ENCODE measurements at places on chromosomes 3 and 15.
A peak's percentile ranks its signal among the peaks of the same experiment; 100 is the strongest.

- no peak for DNase-seq
Measured at GRCh38 chr3:50655009-50655830, 19.5 kb upstream of the DOCK3 start.

DNA sequence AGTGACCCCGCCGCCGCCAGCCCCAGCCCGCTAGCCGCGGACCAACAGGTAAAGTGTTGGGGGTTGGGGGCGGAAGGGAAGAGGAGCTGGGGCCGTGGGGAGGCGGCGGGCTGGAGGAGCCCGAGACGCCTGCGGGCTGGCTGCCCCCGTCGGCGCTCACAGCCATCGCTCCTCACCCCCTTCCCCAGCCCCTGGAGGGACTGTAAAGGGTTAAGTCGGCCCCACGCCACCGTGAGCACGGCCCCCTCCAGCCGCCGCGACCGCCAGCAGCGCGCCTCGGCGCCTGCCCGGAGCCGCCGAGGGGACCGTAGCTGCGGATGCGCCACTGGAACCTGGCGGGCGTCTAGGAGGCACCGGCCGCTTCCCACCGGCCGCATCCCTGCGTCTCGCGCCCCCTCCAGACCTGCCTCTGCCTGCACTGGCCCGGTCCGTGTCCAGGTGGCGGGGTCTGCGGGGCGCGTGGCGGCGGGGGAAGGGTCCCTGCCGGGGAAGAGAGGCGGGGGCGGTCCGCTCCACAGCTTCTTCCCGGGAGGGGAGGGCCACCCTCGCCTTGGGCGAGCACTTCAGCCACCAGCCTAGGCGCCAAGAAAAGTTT, 522 bp downstream of the MED12L start:
- DNase-seq, result peak; percentile 61

- no peak for DNase-seq
Measured at GRCh38 chr3:123475786-123476185, 26.9 kb upstream of the ADCY5 start.

DNA sequence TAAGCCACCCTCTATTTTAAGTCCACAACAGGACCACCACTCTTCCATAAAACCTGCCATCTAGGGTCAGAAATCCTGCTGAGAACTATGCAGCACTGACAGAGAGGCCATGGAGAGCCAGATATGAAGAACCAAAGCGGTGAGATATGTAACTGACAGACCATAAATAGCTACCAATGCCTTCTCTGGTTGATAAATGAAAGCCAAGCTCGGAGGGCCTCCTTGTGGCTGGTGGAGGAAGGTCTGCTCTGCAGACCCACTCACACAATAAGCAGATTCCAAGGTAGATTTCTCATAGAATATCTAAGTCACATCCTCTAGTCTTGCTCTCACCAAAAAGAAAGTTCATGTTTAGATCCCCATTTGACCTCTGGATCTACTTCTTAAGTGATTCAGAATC, 38.9 kb downstream of the RYK start:
- peak; percentile 54 for DNase-seq

DNA sequence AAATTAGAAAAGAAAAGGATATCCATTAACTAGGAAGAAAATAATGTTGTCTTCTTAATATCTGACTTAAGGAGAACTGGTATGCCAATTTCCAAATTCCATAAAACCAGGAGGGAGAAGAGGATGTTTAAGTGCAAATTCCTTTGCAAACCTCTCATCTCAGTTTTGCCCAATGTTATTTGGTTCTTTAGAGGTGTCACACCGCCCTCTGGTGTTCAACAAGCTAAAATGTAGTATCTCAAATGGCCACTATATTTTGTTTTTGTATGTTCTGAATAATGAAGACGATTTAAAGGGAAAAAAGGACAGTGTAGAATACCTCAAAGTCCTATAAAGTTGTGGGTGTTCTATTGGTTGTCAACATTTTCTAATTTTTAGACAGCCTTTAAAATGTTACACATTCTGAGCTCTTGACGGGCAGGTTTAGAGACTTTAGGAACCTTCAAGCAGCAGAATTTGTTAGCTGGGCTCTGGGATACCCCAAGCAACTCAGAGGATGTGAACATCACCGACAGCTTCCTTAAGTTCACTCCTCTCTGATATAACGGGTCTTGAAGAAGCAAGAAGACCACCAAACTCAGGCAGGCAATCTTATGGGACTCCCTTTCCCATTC, 458.3 kb downstream of the MFSD1 start:
- DNase-seq, result no peak

DNA sequence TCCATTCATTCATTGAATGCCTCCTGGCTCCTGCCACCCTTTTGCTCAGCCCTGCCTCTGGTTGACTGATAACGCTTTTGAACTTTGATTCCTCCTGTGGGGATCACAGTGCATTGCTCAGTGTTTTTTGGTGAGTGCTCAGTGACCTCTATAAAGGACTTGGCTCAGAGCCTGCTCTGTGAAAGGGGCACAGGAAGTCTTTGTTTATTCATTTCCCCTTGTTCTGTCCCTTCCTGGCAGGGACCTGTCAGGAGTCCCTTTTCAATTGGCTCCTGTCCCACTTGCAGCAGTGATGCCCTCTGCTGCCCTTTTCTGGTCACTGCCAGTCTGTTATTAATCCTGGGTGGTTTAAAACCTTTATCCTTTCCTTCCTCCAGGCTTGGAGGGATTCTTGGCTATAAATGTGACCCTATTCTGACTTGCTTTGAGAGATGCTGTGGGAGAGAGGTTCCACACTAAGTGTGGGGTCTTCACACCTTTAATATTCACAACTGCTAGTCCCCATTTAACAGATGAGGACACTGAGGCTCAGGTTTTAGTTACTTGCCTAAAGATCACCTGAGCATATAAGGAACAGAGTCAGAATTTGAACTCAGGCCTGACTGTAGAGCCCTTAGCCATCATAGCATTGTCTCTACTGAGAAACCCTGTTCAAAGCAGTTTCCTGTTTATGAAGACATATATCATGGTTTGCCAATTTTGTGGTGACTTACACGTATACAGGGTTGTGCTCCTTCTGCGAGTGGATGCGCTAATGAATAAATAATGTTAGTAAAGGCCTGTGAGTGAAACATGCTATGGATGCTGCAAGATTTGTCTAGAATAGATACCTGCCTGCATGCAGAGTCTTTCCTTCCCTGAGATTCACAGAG, 23.2 kb upstream of the TATDN2 start:
- DNase-seq, result peak; percentile 66

- DNase-seq, result no peak
Measured at GRCh38 chr3:18302517-18302916, 122.6 kb downstream of the SATB1 start.

- no peak for DNase-seq
Measured at GRCh38 chr15:69782809-69783208, 314.9 kb downstream of the TLE3 start.

GRCh38 chr3:4744405-4745234, 234.6 kb upstream of the BHLHE40 start:
- DNase-seq, result no peak

DNA sequence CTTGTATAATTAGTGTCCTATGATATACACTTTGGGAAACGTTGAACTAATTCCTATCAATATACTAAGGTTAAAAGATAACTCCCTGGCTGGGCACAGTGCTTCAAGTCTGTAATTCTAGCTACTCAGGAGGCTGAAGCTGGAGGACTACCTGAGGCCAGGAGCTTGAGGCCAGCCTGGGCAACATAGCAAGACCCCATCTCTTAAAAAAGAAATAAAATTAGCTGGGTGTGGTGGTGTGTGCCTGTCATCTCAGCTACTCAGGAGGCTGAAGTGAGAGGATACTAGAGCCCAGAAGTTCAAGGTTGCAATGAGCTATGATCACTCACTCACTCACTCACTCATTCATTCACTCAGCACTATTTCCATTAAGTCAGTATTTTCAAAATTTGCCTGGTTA, 55.2 kb downstream of the SLC12A6 start:
- DNase-seq, result no peak

DNA sequence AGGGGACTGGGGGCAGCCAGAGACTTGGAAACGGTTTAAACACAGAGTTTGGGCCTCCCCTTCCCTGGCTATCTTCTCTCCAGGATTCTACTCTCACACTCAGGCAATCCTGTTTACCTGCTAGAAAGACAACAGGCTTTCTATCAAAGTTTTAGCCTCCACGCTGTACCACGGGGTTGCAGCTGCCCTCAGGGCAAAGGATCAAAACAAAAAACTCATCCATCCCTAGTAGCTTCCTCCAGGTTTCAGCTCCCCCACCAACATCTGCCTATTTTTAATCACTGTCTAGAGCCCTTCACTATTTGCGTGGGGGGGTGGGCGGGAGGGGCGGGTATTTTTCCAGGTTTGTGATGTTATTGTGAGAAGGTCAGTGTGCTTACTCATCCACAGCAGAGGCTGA, 286.8 kb upstream of the TRIM42 start:
- DNase-seq, result no peak

DNA sequence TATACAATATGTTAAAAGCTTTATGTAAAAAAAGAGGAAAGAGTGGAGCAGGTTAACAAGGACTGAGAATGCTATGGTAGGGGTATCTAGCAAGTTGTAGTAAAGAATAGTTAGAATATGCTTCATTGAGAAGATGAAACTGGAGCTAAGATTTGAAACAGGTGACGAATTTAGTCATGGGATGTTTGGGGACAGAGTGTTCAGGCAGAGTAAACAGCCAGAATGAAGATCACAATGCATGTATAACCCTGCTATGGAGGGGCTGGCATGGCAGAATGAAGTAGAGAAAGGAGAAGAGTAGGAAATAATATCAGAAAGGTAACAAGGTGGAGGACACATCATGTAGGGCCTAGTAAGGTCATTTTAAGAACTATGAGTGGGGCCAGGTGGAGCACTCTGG, 72.0 kb downstream of the BTD start:
- no peak for DNase-seq

DNA sequence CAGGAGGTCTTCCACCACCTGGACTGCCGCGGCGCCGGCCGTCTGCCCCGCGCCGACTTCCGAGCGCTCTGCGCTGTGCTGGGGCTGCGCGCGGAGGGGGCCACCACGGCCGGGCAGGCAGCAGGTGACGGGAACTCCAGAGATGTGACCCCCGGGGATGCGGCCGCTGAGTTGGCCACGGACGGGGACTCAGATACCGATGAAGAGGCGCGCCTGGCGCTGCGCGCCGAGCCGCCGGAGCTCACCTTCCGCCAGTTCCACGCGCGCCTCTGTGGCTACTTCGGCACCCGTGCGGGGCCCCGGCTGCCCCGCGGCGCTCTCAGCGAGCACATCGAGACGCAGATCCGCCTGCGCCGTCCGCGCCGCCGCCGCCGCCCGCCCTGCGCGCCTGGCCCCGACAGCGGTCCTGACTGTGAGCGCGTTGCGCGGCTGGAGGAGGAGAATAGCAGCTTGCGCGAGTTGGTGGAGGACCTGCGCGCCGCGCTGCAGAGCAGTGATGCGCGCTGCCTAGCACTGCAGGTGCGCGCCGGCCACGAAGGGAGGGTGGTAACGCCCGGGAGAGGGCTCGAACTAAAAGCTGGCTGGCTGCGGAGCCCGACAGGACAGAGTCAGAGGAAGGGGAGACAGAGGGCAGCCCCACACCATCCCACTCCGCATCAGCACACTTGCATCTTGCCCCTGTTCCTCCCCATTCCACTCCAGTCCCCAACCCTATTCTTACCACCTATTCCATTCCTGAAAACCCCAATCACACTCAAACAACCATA, 885 bp downstream of the EFCC1 start:
- DNase-seq, result no peak

GRCh38 chr15:39192351-39192750, 388.5 kb upstream of the THBS1 start:
- DNase-seq, result no peak

GRCh38 chr3:106249159-106249558, 380.3 kb upstream of the CBLB start:
- no peak for DNase-seq

- no peak for DNase-seq
Measured at GRCh38 chr15:26639966-26640365, 132.9 kb downstream of the GABRB3 start.

- DNase-seq, result no peak
Measured at GRCh38 chr15:82315519-82316246, 33.6 kb downstream of the GOLGA6L10 start.

- DNase-seq, result no peak
Measured at GRCh38 chr15:94451466-94451865, 220.1 kb downstream of the MCTP2 start.

GRCh38 chr3:172478116-172478515, 29.9 kb upstream of the GHSR start:
- no peak for DNase-seq

DNA sequence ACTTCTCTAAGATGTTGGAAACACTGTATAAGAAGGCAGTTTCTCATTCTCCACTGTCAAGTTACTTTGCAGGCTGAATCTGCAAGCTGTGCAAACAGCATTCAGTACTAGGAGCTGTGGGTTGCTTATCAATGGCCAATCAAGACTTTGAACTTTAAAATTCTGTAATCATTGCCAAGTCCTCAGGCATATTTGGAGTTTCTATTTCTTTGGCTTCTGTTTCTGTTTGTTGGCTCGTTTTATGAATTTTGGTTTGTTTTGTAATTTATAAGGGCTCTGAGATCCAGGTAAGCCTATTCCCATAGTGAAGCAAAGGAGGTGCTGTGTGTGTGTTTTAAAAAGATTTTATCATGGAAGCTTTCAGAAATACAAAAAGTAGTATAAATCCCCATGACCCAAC, 32.1 kb downstream of the TLNRD1 start:
- DNase-seq, result no peak

- DNase-seq, result no peak
Measured at GRCh38 chr3:15496341-15496664, 25.2 kb downstream of the COLQ start.

GRCh38 chr15:85963262-85963760, 116.4 kb upstream of the AGBL1 start:
- DNase-seq, result no peak

DNA sequence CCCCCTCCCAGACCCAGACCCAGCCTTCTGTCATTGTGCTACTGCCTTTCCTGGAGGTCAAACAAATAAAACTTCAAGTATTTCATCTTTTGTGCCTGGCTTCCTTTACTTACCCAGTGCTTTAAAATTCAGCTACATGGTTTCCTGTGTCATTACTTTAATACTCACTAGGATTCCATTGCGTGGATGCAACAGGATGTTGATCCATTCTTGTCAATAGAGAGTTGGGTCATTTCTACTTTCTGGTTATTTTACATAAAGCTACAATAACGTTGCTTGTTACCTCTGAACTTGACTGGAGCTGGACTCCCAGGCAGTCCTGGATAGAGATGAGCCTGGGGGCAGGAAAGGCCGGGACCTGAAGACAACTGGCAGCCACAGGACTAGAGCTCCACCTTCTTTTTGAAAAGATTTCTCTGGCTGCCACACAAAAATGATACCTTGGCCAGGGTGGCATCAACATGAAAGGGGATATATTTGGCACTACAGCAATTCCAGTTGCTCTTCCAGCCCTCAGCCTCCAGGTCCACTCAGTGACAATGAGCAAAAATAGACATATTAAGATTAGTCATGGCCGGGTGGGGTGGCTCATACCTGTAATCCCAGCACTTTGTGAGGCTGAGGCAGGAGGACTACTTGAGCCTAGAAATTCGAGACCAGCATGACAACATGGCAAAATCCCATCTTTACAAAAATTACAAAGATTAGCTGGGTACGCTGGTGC, 23.3 kb upstream of the HEG1 start:
- DNase-seq, result no peak

Measured in left hindlimb (tissue), 1 donor.